Stimulated activated naive CD4-positive, alpha-beta T cell (primary cell): ENCODE measurements at places on chromosomes 5 and 9.

DNA sequence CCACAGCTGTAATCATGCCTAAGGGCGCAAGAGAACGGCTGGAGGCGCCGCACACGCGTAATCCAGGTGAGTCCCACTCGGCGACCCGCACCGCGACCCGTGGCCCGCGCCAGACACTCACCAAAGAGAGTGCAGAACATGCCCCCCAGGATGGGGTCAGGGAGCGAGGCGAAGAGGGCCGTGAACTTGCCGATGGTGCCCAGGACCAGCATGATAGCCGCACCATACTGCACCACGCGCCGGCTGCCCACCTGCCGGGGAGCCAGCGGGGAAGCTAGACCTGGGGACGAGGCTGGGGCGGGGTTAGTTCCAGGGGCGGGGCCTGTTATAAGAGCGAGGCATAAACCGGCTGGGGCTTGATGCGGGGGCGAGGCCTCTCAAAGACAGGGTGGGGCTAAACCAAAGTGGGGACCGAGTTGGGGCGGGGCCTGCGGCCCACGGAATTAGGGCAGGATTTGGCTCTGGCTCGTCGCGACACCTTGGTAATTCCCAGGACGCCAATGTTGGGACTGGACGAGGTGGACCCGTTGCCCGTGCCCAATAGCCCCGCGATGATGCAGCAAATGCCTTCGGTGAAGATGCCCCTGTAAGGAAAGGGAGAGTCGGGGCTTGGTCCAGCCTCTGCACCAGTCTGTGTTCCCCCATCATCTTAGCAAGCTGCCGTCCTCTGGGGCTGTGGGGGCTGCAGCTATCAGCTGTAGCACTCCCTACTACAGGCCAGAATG is 4.8 kb downstream of the SLC23A1 start:
- no peak for DNase-seq

DNA sequence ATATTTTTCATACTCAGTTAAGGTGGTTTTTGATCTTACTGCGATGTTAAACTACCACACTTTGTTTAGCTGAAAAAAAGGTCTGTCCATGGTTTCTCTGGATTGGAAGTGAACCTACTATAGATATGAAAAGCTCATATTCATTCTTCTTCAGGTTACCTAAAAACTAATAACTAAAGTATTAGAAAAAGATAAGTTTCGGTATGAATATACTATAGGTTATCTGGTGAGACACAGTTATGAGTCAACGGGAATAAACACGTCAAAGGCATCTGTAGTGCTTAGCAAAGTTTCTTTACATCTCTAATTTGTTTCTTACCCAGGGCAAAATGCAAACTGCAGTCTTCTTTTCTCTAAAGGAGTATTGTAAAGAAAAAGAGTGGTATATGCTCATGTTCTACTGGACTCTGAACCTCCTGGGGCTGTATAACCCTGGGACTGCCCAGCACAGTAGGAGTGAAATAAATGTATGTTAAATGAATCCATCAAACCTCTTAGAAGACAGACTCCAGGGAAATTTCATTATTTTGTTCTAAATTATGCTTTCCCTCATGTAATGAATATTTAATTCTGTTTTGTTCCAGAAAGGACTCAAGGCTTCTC is 521.9 kb downstream of the PDE4D start:
- no peak for DNase-seq

DNA sequence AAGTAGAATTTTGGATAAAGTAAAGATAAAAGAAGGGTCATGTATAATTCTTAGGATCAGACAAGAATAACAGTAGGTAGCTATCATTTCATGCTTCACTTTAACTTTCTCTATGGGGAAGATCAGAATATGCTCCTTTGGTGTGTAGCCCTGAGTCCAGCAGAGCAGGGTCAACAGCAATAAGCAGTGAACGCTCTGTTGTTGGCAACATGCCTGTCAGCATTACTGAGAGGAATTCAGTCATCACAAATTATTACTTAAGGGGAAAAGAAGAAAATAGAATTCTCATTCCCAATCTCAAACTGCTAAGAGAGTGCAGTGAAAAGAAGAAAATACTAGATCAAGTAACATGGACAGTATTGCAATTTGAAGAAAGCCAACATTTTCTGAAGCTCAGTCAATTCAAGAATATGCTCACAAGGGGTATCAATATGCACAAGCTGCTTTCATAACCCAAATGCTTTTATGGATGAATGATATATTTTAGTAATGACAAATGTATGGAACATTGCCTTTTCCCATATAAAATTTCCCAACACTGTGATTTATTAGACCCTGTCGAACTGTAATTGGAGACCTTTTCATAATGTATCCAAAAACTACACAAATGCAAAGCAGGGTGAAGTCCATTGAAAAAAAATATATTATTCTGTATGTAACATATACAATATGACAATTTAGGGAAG is 1359.4 kb downstream of the EFNA5 start:
- DNase-seq, result no peak

GRCh38 chr9:4371108-4371507 is 71.2 kb upstream of the GLIS3 start:
- no peak for DNase-seq
